A673 (cell line): ENCODE measurements at places on chromosomes 3 and 15. TPM values are rescaled to one million over a fixed set of nuclear protein-coding genes. Genes with fewer than 3 reads are reported as not detected.

The ASB14 gene
- not detected in 2 replicates for total RNA-seq

The COL7A1 gene
- total RNA-seq, result 16.4 and 24.8 TPM in 2 replicates

The LEKR1 gene
- total RNA-seq, result 0.76 and 0.90 TPM in 2 replicates

The RRP9 gene
- 25.9 and 32.3 TPM in 2 replicates for total RNA-seq

The C3orf80 gene
- not detected in 2 replicates for total RNA-seq

The C15orf61 gene
- total RNA-seq, result 6.0 and 6.3 TPM in 2 replicates

The SPTBN5 gene
- total RNA-seq, result 2.4 and 3.2 TPM in 2 replicates

The CLN6 gene
- total RNA-seq, result 75.4 and 84.7 TPM in 2 replicates

The GOLGA6C gene
- total RNA-seq, result not detected in 2 replicates

The C2CD4A gene
- total RNA-seq, result 0.22 and 0.34 TPM in 2 replicates

The CHST13 gene
- total RNA-seq, result 0.35 TPM in 1 of 2 replicates, not detected in the other

The GOLGA8J gene
- total RNA-seq, result 0.22 TPM in 1 of 2 replicates, not detected in the other

The RAB5A gene
- 49.7 and 50.1 TPM in 2 replicates for total RNA-seq

The PRKCD gene
- 1.4 and 3.0 TPM in 2 replicates for total RNA-seq

The OSTN gene
- total RNA-seq, result not detected in 2 replicates

The PDE8A gene
- 69.8 and 80.7 TPM in 2 replicates for total RNA-seq

The CCR9 gene
- not detected in 2 replicates for total RNA-seq

The IDH2 gene
- total RNA-seq, result 99.0 and 120 TPM in 2 replicates

The ALPK3 gene
- 0.67 and 0.70 TPM in 2 replicates for total RNA-seq

The LAMB2 gene
- 45.9 and 57.3 TPM in 2 replicates for total RNA-seq

The DAPK2 gene
- total RNA-seq, result 15.7 and 19.2 TPM in 2 replicates

The SYNPR gene
- total RNA-seq, result 14.7 and 17.6 TPM in 2 replicates

The PAK2 gene
- total RNA-seq, result 93.2 and 102 TPM in 2 replicates

The PLA2G4E gene
- total RNA-seq, result not detected in 2 replicates

The STARD5 gene
- total RNA-seq, result 0.54 and 2.1 TPM in 2 replicates

The ROBO2 gene
- 17.5 and 18.7 TPM in 2 replicates for total RNA-seq

The C3orf85 gene
- not detected in 2 replicates for total RNA-seq

The TUSC7 gene
- total RNA-seq, result not detected in 2 replicates

The DOCK3 gene
- total RNA-seq, result 0.47 and 0.59 TPM in 2 replicates

The NAALADL2 gene
- total RNA-seq, result 0.50 and 0.64 TPM in 2 replicates
